ENCODE measurements at places on chromosomes 11 and 22.

- DNase-seq: peak; percentile 2
Measured at GRCh38 chr11:5123802-5124521, 14.2 kb downstream of the OR52A5 start.

DNA sequence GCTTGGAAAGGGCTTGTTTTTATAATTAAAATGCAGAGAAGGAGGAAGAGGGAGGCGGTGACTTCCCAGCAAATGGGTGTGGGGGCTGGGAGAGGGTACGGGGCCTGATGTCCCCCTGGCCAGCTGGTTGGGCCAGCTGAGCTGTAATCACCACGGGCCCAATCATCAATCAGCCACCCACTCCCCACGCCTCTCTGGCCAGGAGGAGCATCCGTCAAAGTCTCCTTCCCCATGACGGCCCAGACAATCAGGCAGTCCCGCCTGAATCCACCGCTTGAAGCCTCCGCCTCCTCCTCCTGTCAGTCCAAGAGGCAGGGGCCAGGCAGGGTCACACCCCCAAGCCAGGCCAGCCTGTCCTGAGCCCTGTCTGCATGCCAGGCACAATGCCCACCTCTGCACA, 13.3 kb upstream of the CABP7 start:
- DNase-seq: no peak

GRCh38 chr22:35883031-35883620, 145.5 kb downstream of the RBFOX2 start:
- DNase-seq: no peak

DNA sequence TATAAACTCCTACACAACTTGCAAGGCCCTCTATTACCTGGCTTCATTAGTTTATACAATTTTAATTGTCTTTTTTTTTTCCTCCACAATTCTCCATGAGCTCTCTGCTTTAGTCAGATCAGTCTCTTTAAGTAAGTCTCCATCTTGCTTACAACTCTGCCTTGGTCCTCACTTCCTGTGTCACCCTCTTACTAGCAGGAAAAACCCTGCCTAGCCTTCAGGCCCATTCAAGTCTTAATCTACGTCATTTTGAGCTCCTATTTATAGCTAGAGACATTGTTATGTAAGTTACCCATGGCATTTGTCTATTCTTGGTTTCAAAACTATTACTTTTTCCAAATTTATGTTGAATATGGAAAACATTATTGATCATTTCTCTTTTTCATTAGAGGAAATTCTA, 177.4 kb downstream of the SBF2 start:
- DNase-seq: no peak

GRCh38 chr22:38135133-38135706, 24.7 kb upstream of the BAIAP2L2 start:
- DNase-seq: no peak

- no peak for DNase-seq
Measured at GRCh38 chr22:35134637-35135036, 68.7 kb downstream of the ISX start.

DNA sequence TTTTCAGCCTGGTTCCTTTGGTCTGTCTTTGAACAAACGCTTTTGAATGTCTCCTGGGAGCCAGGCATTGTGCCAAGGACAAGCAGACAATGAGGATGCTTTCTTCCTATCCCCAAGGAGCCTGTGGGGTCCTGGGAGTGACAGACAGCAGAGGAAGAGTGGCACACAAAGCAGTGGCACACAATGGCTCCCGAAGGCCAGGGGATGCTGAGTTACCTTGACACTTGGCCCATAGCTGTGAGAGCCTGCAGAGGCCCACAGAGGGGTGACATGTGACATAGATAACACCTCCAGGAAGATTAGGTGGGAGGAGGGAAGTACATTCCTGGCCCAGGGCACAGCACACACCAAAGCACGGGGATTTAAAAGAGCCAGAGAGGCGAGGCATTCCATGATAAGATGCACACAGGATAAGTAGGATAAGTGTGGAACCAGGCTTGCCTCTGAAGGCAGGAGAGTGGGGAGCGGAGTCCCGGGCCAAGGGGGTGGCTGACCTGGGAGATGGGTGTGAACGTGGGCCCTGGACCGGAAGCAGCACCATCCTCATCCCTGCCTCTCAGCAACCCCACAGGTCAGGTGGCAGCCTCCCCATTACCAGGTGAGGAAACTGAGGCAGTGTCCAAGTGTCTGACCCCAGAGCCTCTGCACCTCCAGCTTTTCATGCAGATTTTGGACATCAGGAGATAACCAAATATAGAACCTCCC, 6.3 kb downstream of the UPB1 start:
- DNase-seq: no peak

DNA sequence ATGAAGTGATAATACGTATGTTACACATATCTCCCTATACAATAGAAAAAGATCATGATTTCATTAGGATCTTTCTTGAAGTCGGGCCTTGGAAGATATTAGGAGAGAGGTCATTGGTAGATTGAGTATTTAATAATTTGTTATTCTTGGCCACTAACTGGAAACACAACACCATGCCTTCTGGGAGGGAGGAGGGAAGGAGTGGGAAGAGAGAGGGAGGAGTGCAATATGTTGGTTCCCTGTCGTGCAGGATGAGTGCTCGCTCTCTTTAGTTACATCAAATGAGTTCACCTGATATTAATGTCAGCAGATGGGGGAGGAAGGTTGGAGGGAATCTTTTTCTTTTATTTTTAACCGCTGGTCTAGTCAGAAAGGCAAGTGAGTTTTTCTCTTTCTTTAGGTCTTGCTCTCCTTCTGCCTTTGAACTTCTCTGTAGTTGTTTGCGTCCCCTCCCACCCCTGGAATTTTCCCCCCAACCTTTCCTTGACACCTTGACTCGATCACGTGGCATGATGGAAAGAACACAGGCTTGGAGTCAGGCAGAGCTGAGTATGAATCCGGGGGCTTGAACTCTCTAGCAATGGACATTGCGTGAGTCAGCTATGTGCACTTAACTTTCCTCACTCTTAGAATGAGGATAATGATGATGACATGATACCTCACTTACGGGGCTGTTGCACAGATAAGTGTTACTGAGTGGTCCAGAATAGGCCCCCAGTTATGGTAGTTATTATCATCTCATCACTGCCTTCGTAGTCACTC, 6.2 kb downstream of the ADAMTS15 start:
- no peak for DNase-seq

DNA sequence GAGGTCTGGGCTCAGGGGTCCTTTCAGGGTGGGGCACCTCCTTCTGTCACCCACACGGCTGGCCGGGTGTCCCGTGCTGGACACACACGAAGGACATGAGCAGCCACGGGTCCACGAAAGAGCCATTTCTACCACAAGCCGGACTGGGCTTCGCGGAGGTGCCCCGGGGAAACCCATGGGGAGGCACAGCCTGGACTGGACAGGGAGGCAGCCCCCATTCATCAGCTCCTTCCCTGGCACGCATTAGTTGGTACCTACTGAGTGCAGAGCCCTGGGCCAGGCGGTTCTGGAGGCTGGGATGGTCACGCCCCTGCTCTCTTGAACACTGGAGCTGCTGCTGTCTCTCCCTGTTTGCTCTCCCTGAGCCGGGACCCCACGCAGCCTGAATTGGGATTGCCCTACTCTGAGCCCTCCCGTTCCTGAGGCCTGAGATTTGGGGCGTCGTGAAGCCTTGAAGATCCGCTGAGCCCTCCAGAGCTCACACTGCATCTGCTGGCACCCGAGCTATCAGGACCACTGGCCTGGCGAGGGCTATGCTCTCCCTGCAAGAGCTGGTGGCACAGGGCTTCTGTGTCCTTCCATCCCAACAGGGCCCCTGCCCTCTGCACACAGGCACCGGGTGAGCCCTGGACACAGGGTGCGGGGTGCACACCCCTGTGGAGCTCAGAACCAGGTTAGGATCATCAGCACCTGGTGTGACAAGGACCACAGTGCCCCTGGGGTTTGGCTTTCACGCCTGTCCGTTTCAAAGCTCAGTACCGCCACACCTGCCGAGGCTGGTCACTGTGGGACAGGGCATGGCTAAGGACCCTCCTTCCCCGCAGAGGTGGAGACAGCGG, 84.6 kb downstream of the MYEOV start:
- no peak for DNase-seq

GRCh38 chr11:15641271-15642045, 526.7 kb downstream of the INSC start:
- DNase-seq: no peak

GRCh38 chr11:92130421-92130831, 94.2 kb upstream of the FAT3 start:
- DNase-seq: no peak

GRCh38 chr11:119365071-119365591, 16.4 kb downstream of the USP2 start:
- no peak for DNase-seq

DNA sequence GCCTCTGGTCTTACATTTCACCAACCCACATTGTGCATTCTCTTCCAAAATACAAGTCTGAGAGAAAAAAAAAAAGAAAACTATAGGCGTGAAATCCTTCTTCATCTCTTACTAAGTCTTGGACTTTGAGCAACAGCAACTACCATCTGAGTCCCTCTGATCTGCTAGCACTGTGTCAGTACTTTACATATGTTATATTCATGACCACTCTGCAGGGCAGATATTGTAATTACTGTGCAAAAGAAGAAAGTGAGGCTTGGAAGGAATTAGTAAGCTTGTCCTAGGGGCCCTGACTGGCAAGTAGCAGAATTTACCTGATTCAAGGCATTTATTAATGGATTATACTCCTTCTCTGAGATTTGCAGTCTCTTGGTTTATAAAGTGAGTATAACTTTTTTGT, 52.7 kb upstream of the EED start:
- DNase-seq: no peak

- DNase-seq: no peak
Measured at GRCh38 chr11:124101737-124102136, 13.5 kb upstream of the VWA5A start.

GRCh38 chr11:20963596-20963995, 294.2 kb downstream of the NELL1 start:
- no peak for DNase-seq

- no peak for DNase-seq
Measured at GRCh38 chr22:46297151-46297812, 612 bp downstream of the GTSE1 start.

DNA sequence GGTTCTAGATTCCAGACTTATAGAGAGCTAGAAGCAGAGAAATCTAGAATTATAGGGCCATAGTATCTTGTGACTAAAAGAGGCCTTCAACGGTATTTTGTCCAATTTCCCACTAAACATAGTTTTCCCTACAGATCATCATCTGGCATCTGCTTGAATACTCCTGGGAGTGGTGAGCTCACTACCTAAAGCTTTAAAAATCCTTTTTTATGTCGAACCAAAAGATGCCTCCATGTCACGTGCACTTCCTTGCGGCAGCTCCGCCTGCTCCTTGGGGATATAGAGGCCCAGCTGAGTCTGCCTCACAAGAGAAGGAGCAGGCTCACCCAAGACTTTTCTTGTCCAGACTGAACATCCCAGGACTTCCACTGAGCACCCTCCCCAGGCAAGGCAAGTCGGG, 4.3 kb upstream of the MB start:
- DNase-seq: no peak

- no peak for DNase-seq
Measured at GRCh38 chr11:13446444-13446843, 16.6 kb downstream of the BTBD10 start.

DNA sequence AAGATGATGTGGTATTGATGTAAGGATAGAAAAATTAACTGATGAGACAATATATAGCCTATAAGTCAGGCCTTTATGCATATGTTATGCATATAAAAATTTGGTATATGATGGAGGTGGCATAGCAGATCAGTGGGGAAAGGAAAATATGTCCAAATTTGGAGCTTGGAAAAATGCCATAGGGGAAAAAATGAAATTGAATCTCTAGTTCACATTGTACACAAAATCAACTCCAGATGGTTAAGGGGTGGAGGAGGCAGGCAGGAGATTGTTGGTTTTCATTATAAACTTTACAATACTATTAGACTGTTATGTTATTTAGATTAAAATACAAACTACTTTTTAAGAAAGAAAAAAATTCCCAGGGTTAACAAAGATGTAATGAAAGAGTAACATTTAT, 15.1 kb upstream of the CD3E start:
- no peak for DNase-seq

- DNase-seq: no peak
Measured at GRCh38 chr11:73130181-73130580, 11.9 kb downstream of the FCHSD2 start.

GRCh38 chr11:44578279-44578678, 12.8 kb downstream of the CD82 start:
- DNase-seq: no peak

- DNase-seq: no peak
Measured at GRCh38 chr11:128886406-128887124, 4.6 kb upstream of the KCNJ5 start.

DNA sequence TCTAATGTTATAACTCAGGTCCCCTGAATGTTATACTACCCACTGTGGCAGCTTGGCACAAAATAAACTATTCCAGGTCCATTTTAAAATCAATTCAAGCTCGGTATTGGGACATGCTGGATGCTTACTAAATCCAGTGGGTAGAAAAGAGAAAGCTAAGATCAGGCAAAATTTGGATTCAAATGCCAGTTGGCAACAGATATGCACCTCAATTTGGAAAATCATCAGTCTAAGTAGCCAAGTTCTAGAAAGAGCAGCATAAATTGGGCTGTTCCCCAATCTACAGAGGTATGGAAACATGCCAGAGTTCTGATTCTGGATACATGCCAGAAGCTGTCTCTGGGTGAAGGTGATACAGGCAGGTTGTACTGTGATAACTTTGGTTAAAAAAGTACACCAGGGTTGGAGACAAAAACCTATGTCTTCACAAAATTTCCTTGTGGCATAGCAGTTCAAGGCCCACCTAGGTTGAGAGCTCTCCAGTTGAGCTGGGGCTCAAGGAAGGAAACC, 427.8 kb downstream of the LRRC4C start:
- DNase-seq: no peak

GRCh38 chr11:123544631-123545375, 109.6 kb downstream of the SCN3B start:
- no peak for DNase-seq

DNA sequence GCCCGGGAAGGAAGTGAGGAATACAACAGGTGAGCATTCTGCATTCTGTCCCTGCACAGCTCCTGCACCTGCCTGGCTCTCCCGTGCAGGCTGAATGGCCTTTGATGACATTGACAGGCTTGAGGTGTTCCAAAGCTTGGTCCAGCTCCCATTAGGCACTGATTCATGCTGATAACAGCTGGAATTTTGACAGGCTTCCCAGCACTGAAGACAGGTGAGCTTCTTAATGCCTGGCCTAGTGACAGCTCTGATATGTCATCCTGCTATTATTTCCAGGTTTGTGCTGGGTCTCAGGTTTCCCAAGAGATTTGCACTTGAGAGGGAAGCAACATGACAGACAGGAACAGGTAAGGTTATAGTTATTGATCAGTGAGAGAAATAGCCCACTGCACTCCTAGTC, 58.0 kb upstream of the MTNR1B start:
- no peak for DNase-seq
